Mammary microvascular endothelial cell (primary cell): ENCODE measurements at places on chromosomes 6 and 20. TPM values are rescaled to one million over a fixed set of nuclear protein-coding genes. Genes with fewer than 3 reads are reported as not detected.

Gene SLC22A2
- total RNA-seq = not detected in 2 replicates

Gene PAK5
- not detected in 2 replicates for total RNA-seq

Gene LRP11
- 17.5 and 18.4 TPM in 2 replicates for total RNA-seq

Gene HINT3
- total RNA-seq = 10.8 and 10.9 TPM in 2 replicates

Gene ULBP1
- 0.87 and 0.94 TPM in 2 replicates for total RNA-seq

Gene SEL1L2
- not detected in 2 replicates for total RNA-seq

Gene SALL4
- under 0.01 and 0.10 TPM in 2 replicates for total RNA-seq

Gene IPCEF1
- 0.20 and 0.34 TPM in 2 replicates for total RNA-seq

Gene EFCAB8
- total RNA-seq = not detected in 2 replicates

Gene GRIK2
- total RNA-seq = not detected in 2 replicates

Gene IFT52
- 18.7 and 19.5 TPM in 2 replicates for total RNA-seq

Gene OTOR
- not detected in 2 replicates for total RNA-seq

Gene STAU1
- 54.1 and 57.6 TPM in 2 replicates for total RNA-seq

Gene BPI
- not detected in 2 replicates for total RNA-seq

Gene C6orf58
- total RNA-seq = not detected in 2 replicates

Gene ADGRB3
- not detected in 2 replicates for total RNA-seq

Gene SLC22A16
- 1.6 TPM in 1 of 2 replicates, not detected in the other for total RNA-seq

Gene ULBP3
- total RNA-seq = 9.7 and 12.5 TPM in 2 replicates

Gene TAF4
- 4.3 and 6.0 TPM in 2 replicates for total RNA-seq

Gene CHRNA4
- total RNA-seq = not detected in 2 replicates

Gene DPPA5
- not detected in 2 replicates for total RNA-seq

Gene SYCP2L
- total RNA-seq = not detected in 2 replicates

Gene AGPAT1
- 29.4 and 31.0 TPM in 2 replicates for total RNA-seq

Gene PLEKHG1
- total RNA-seq = 57.0 and 63.6 TPM in 2 replicates

Gene ALDH5A1
- total RNA-seq = 0.25 and 0.40 TPM in 2 replicates

Gene MATN4
- total RNA-seq = 0.20 TPM in 1 of 2 replicates, not detected in the other

Gene TAGAP
- 0.07 TPM in 1 of 2 replicates, not detected in the other for total RNA-seq

Gene KIFC1
- 41.9 and 45.2 TPM in 2 replicates for total RNA-seq

Gene DLL1
- 1.2 and 2.0 TPM in 2 replicates for total RNA-seq

Gene PTCHD4
- total RNA-seq = 2.9 and 3.1 TPM in 2 replicates

Gene RIMS1
- total RNA-seq = 0.05 and 0.13 TPM in 2 replicates

Gene AKIRIN2
- 17.4 and 19.1 TPM in 2 replicates for total RNA-seq

Gene TCF19
- total RNA-seq = 49.8 and 50.2 TPM in 2 replicates

Gene NKAPL
- total RNA-seq = 0.53 and 1.3 TPM in 2 replicates

Gene LINC00237
- total RNA-seq = not detected in 2 replicates

Gene LY6G6D
- total RNA-seq = not detected in 2 replicates

Gene SNAI1
- total RNA-seq = 11.3 and 12.2 TPM in 2 replicates

Gene CALHM4
- 0.87 TPM in 1 of 2 replicates, not detected in the other for total RNA-seq

Gene SEMG1
- not detected in 2 replicates for total RNA-seq

Gene IL20RA
- total RNA-seq = 0.15 TPM in 1 of 2 replicates, not detected in the other

Gene TFAP2B
- total RNA-seq = under 0.01 TPM in 1 of 2 replicates, not detected in the other

Gene MACROD2
- total RNA-seq = 0.49 TPM in 1 of 2 replicates, not detected in the other

Gene MOG
- total RNA-seq = not detected in 2 replicates

Gene C20orf202
- total RNA-seq = not detected in 2 replicates

Gene GSTA3
- total RNA-seq = not detected in 2 replicates

Gene SEC23B
- total RNA-seq = 37.1 and 40.5 TPM in 2 replicates

Gene RNF39
- total RNA-seq = not detected in 2 replicates

Gene NKAIN4
- not detected in 2 replicates for total RNA-seq

Gene VGLL2
- not detected in 2 replicates for total RNA-seq

Gene RIPPLY2
- not detected in 2 replicates for total RNA-seq

Gene EMILIN3
- 0.05 TPM in 1 of 2 replicates, not detected in the other for total RNA-seq

Gene SYCP2
- 0.13 and 0.30 TPM in 2 replicates for total RNA-seq

Gene LGSN
- not detected in 2 replicates for total RNA-seq

Gene LTA
- 0.13 TPM in 1 of 2 replicates, not detected in the other for total RNA-seq

Gene OR2H2
- total RNA-seq = not detected in 2 replicates
